Activated naive CD4-positive, alpha-beta T cell treated with anti-CD3 and anti-CD28 coated beads for 36 hours (primary cell): ENCODE measurements at places on chromosomes 2 and 18. TPM values are rescaled to one million over a fixed set of nuclear protein-coding genes. Genes with fewer than 3 reads are reported as not detected.

SCLY gene
- 46.4 TPM for total RNA-seq

NRP2 gene
- 2.8 TPM for total RNA-seq

CNTNAP5 gene
- not detected for total RNA-seq

PGAP1 gene
- 33.3 TPM for total RNA-seq

GALR1 gene
- total RNA-seq, result not detected

CNDP1 gene
- not detected for total RNA-seq

KCNJ13 gene
- total RNA-seq, result not detected

RTTN gene
- total RNA-seq, result 30.2 TPM

RFX8 gene
- 0.60 TPM for total RNA-seq

CAVIN2 gene
- total RNA-seq, result not detected

CABLES1 gene
- total RNA-seq, result 0.12 TPM

- H3K36me3 ChIP-seq, result no peaks in the 10 kb centered on the region
- peaks cover 49% of the 10 kb centered on the region for H3K4me1 ChIP-seq
These were observed 582 bp downstream of the RIOK3 start for GRCh38 chr18:23453680-23454058.

- no peak overlapping the region for H3K27ac ChIP-seq
- H3K36me3 ChIP-seq, result no peaks in the 10 kb centered on the region
- no peaks in the 10 kb centered on the region for H3K27me3 ChIP-seq
- no peak for DNase-seq
- peaks cover 4% of the 10 kb centered on the region for H3K4me1 ChIP-seq
These were observed 105.8 kb upstream of the UGP2 start for GRCh38 chr2:63735931-63736330.

- DNase-seq, result peak; percentile 29
- H3K36me3 ChIP-seq, result no peaks in the 10 kb centered on the region
- H3K4me1 ChIP-seq, result peaks cover 42% of the 10 kb centered on the region
- H3K27ac ChIP-seq, result no peak overlapping the region
- H3K27me3 ChIP-seq, result no peaks in the 10 kb centered on the region
These were observed 46.9 kb upstream of the CD28 start for GRCh38 chr2:203659331-203660049.

DNA sequence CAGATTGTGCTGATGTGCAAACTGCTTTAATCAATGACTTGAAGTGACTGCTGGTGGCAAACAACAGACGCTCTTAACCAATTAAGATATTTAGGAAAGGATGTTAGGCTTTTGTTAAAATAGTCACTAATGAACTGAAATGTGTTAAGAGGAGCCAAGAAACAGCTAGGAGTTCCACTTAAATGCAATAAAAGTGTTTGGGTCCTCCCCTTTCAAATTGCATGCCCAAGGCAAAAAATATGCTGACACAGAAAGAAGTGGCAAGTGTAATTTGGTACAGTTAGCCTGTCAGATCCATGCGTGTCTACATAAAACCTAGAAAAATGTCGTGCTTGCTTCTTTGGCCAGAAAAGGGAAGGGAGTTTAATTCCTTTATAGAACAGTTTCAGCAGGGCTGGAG lies 61.9 kb downstream of the XRCC5 start:
- DNase-seq, result no peak
- H3K4me1 ChIP-seq, result peaks cover 67% of the 10 kb centered on the region

GRCh38 chr2:230872151-230872967 lies 7.6 kb downstream of the ITM2C start:
- H3K36me3 ChIP-seq, result no peaks in the 10 kb centered on the region
- DNase-seq, result no peak
- no peak overlapping the region for H3K27ac ChIP-seq
- H3K27me3 ChIP-seq, result no peaks in the 10 kb centered on the region
- H3K4me1 ChIP-seq, result peaks cover 33% of the 10 kb centered on the region
- H3K4me3 ChIP-seq, result no peak overlapping the region

GRCh38 chr2:238169048-238169707 lies 10.4 kb downstream of the ERFE start:
- no peak overlapping the region for H3K4me3 ChIP-seq
- H3K36me3 ChIP-seq, result peaks cover 20% of the 10 kb centered on the region
- peak overlapping the region; percentile 54 for H3K27ac ChIP-seq
- no peak for DNase-seq

DNA sequence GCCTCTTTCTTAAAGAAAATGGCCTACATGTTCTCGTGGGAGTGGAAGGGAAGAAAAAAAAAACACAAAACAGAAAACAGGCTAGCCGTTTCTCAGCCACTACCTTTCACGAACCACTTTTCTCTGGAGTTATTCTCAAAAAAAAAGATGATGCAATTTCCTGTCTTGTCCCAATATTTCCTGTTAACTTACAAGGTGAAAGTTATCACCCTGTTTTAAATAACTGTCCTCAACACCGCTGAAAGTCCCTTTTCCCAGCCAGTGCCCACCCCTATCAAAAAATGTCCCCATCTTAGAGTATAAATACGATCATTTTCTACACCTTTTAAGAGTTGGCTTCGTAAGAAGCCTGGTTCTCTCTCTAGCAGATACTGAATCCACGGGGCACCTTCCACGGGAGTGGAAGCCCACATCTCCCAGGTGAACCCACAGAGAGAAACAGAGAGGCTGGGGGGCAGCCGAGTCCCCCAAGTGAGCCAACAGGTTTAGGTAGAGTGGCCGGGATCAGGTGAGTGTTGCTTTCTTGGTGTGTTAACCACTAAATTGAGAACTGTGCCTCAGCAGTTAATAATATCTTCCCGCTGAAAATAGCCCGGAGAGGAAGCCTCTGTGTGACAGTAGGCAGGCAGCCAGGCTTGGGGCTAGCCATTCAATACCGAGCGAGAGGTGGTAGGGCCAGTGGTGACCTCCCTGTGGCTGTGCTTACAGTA lies 15.9 kb downstream of the SMAD7 start:
- H3K27me3 ChIP-seq, result no peaks in the 10 kb centered on the region
- peak overlapping the region; percentile 49 for H3K4me3 ChIP-seq
- peak; percentile 29 for DNase-seq
- peaks cover 82% of the 10 kb centered on the region for H3K4me1 ChIP-seq
- peak overlapping the region; percentile 95 for H3K27ac ChIP-seq

- no peaks in the 10 kb centered on the region for H3K4me1 ChIP-seq
- H3K4me3 ChIP-seq, result no peak overlapping the region
- peaks cover 15% of the 10 kb centered on the region for H3K27me3 ChIP-seq
- no peak for DNase-seq
- H3K36me3 ChIP-seq, result no peaks in the 10 kb centered on the region
These were observed 47.5 kb upstream of the STAM2 start for GRCh38 chr2:152222975-152223637.

DNA sequence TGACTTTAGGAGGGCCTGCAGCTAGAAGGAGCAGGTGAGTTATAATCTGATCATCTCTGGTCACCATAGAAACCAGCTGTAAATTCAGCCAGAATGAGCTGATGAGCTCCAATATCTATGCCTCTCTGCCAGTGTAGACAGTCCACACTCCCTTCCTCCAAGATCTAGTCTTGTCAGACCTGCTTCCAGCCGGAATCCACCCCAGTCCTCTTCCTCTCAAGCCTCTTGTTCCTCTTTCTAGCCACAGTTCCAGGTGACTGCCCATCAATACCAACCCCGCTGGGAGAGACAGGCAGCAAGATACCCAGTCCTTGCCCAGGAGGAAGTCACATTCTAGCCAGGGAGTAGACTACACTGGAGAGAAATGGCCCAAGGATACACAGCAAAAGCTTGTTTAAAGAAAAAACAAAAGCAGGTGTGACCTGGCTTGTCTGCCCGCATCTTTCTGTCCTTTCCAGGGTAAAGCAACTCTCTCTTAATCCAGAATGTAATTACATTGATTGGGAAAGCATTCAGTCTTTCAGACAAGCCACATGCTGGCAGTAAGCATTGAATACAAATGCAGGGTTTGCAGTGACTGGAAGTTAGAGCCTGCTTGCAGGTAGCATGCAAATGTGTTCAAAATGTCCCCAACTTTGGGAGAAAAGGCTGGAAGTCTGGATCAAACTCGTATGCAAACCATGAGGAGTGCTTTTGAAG lies 9.0 kb upstream of the SLC35F6 start:
- peaks cover 9% of the 10 kb centered on the region for H3K4me1 ChIP-seq
- H3K36me3 ChIP-seq, result no peaks in the 10 kb centered on the region
- H3K27me3 ChIP-seq, result no peaks in the 10 kb centered on the region
- no peak overlapping the region for H3K27ac ChIP-seq
- no peak for DNase-seq

GRCh38 chr18:60172030-60172429 lies 200.5 kb downstream of the MC4R start:
- no peaks in the 10 kb centered on the region for H3K36me3 ChIP-seq
- no peaks in the 10 kb centered on the region for H3K27me3 ChIP-seq
- H3K4me1 ChIP-seq, result no peaks in the 10 kb centered on the region
- no peak overlapping the region for H3K4me3 ChIP-seq
- DNase-seq, result no peak
- no peak overlapping the region for H3K27ac ChIP-seq

- H3K36me3 ChIP-seq, result peaks cover 3% of the 10 kb centered on the region
- peaks cover 70% of the 10 kb centered on the region for H3K4me1 ChIP-seq
- H3K27ac ChIP-seq, result no peak overlapping the region
- H3K4me3 ChIP-seq, result no peak overlapping the region
These were observed 74.8 kb downstream of the RBMS1 start for GRCh38 chr2:160418853-160419252.

- no peak for DNase-seq
- H3K27ac ChIP-seq, result no peak overlapping the region
- no peaks in the 10 kb centered on the region for H3K4me1 ChIP-seq
- no peak overlapping the region for H3K4me3 ChIP-seq
- H3K27me3 ChIP-seq, result no peaks in the 10 kb centered on the region
- H3K36me3 ChIP-seq, result no peaks in the 10 kb centered on the region
These were observed 281.9 kb downstream of the SRBD1 start for GRCh38 chr2:45329045-45329677.

DNA sequence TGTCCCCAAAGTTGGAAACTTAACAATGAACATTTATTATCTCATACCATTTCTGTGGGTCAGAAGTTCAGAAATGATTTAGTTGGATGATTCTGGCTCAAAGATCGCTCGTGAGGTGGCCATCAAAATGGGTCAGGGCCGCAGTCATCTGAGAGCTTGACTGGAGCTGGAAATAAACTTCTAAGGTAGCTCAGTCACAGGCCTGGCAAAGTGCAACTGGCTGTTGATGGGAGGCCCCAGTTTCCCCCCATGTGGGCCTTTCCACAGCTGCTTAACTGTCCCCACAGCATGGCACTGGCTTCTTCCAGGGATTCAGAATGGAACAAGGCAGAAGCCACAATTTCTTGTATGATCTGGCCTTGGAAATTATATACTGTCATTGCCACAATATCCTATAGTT lies 200.1 kb upstream of the RAB12 start:
- H3K27me3 ChIP-seq, result no peaks in the 10 kb centered on the region
- no peak for DNase-seq
- H3K36me3 ChIP-seq, result no peaks in the 10 kb centered on the region
- no peak overlapping the region for H3K27ac ChIP-seq
- no peaks in the 10 kb centered on the region for H3K4me1 ChIP-seq

- DNase-seq, result no peak
- peaks cover 38% of the 10 kb centered on the region for H3K4me1 ChIP-seq
- H3K27me3 ChIP-seq, result peaks cover 2% of the 10 kb centered on the region
- peak overlapping the region; percentile 82 for H3K4me3 ChIP-seq
- H3K36me3 ChIP-seq, result peaks cover 1% of the 10 kb centered on the region
- H3K27ac ChIP-seq, result peak overlapping the region; percentile 75
These were observed 6.1 kb downstream of the CTDSP1 start for GRCh38 chr2:218405746-218406208.

DNA sequence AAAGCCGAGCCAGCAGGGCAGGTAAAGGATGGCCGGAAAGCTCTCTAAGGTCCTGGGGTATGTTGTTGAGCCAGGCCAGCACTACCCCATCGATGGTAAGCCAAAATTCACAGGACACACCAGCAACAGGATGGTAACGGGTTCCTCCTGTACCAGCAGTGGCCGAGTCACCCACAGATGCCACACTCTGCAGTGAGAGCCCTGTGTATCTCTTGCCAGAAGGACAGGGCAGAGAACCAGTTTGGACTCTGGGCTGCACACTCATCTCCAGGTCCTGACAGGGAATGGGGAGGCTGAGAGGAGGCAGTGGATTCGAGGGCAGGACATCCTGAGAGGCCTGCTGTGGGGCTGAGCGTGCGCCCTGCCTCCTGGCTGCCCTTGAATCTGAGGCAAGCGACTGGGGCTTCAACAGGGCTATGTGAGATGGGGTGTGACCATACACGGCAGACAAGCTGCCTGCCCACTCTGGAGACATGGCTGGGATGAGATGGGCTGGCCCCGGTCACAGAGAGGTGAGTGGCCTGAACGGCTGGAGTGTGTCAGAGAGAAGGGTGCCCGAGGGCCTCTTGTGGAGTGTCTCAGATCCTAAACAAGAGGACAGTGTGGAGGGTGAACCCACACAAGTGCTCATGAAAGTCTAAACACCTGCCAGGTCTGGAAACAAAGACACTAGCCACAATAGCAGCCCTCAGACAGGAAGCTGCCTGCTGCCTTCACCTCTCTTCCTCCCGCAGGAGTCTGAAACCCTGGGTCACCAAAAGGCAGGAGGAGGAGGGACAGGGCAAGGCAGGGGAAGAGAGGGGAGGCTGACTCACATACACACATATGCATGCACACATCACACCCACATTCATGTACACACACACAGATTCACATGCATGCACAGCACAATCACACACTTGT lies 182.3 kb downstream of the LOXHD1 start:
- no peaks in the 10 kb centered on the region for H3K36me3 ChIP-seq
- H3K27ac ChIP-seq, result no peak overlapping the region
- DNase-seq, result no peak
- no peak overlapping the region for H3K4me3 ChIP-seq

- no peaks in the 10 kb centered on the region for H3K27me3 ChIP-seq
- no peak overlapping the region for H3K27ac ChIP-seq
- no peak for DNase-seq
- no peaks in the 10 kb centered on the region for H3K36me3 ChIP-seq
- H3K4me3 ChIP-seq, result no peak overlapping the region
- no peaks in the 10 kb centered on the region for H3K4me1 ChIP-seq
These were observed 71.6 kb downstream of the MCFD2 start for GRCh38 chr2:46844034-46844433.

GRCh38 chr2:148244593-148245292 lies 223.9 kb downstream of the MBD5 start:
- no peak overlapping the region for H3K4me3 ChIP-seq
- no peak overlapping the region for H3K27ac ChIP-seq
- peaks cover 17% of the 10 kb centered on the region for H3K36me3 ChIP-seq
- no peaks in the 10 kb centered on the region for H3K27me3 ChIP-seq
- H3K4me1 ChIP-seq, result no peaks in the 10 kb centered on the region
- DNase-seq, result no peak

DNA sequence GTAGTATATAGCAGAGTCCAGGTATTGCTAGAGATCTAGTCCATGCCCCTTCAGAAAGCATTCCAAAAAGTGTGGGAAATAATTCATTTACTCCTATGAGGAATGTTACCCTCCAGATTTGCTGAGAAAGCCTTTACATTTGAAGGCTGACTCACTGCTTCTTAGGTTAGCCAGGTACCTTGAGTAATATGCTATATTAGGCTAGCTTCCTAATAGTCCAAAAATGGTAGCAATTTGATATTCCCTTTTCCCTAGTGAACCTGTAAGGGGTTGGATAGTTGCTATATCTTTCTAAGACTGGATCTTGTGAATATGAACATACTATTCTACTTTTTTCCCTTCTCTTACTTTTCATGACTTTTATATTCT lies 63.6 kb downstream of the SPOPL start:
- peaks cover 32% of the 10 kb centered on the region for H3K36me3 ChIP-seq
- no peaks in the 10 kb centered on the region for H3K4me1 ChIP-seq
- no peaks in the 10 kb centered on the region for H3K27me3 ChIP-seq
- H3K4me3 ChIP-seq, result no peak overlapping the region

GRCh38 chr18:79606621-79607331 lies 72.8 kb upstream of the CTDP1 start:
- no peak overlapping the region for H3K4me3 ChIP-seq
- DNase-seq, result no peak
- H3K27ac ChIP-seq, result no peak overlapping the region
- no peaks in the 10 kb centered on the region for H3K4me1 ChIP-seq
- no peaks in the 10 kb centered on the region for H3K36me3 ChIP-seq

- H3K36me3 ChIP-seq, result no peaks in the 10 kb centered on the region
- H3K27me3 ChIP-seq, result peaks cover 10% of the 10 kb centered on the region
- DNase-seq, result no peak
- no peaks in the 10 kb centered on the region for H3K4me1 ChIP-seq
- H3K4me3 ChIP-seq, result no peak overlapping the region
These were observed 29.9 kb upstream of the ZNG1B start for GRCh38 chr2:113407446-113408099.
